ENCODE measurements at places on chromosomes 7 and 10.

DNA sequence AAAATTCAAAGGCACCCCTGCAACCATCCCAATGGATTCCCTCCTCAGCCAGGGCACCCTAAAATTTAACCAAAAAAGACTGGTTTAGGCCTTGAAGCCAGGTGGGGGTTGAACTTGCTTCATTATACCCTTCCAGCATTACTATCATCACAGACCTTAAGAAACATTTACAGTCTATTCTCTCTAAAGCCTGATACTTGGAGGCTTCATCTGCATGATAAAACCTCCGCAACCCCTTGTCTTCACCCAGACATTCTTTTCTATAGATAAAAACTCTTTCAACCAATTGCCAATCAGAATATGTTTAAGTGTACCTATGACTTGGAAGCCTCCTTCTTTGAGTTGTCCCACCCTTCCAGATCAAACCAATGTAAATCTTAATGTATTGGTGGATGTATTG is 17.9 kb downstream of the AVL9 start:
- DNase-seq, result no peak

- DNase-seq, result no peak
These were observed 82.7 kb downstream of the FAM204A start for GRCh38 chr10:118259288-118259906.

- no peak for DNase-seq
These were observed 17.4 kb upstream of the MRLN start for GRCh38 chr10:59770689-59771088.

DNA sequence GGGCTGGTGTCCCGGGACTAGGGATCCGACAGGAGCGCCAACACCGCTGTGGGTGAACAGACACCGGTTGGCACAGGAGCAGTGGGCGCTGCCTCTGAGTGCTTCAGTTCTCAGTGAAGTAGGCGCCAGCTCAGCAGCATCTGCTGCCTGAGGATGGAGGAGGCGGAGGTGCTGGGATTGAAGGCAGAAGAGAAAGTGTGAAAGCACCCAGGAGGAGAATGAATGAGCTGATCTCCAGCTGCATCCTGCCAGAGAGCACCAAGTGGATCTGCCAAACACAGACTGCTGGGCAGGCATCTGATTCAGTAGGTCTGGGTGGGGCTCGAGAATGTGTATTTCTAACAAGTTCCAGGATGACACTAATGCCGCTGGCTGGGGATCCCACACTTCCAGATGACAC is 74.5 kb downstream of the LANCL2 start:
- DNase-seq, result no peak

DNA sequence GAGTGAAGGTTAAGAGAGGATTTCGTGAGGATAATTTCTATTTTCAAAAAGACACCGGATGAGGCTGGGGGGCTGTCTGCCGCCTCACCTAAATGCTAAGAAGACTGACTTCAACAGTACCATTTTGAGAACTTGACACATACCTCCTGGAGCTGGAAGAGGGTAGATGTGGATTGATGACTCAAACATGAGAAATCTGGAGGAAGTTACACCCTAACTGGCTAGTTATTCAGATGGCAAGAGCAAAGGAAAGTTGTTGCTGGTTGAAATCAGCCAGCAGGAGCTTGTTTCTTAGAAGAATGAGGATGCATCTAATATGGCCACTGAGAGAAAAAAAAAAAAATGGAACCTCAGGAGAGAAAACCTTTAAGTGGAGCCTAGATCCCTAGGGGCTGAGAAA is 76.2 kb upstream of the KIAA1217 start:
- DNase-seq, result no peak

DNA sequence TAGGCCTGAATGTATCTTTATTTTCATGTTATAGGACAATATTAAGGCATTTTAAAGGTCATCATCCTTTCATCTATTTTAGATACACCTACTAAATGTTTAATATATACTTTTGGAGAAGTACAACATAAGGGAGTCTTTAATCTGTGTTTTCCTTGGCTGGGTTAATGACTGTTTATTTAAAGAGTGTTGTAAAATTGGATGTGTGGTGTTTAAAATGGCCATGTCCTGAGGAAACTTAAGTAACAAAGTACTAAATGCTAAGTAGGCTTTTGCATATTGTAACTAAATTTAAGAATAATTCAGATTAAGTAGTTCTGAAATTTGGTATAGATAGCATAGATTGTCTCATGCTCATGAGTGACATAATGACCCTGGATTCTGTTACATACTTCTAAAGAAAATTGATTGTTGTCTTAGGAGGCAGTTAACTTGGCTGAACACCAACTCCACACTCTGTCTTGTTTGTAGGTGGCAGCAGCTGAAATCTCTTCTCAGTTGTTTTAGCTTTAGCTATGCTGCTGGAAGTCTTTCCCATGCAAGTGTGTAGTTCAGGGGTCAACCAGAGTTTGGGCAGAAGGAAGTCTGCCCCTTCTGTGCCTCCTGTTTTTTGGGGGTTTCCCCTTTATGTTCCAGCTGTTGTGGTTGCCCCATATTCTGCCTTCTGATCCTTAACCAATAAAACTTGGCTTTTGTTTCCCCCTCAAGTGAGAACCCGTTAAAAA is 29.2 kb downstream of the DLD start:
- DNase-seq, result no peak

DNA sequence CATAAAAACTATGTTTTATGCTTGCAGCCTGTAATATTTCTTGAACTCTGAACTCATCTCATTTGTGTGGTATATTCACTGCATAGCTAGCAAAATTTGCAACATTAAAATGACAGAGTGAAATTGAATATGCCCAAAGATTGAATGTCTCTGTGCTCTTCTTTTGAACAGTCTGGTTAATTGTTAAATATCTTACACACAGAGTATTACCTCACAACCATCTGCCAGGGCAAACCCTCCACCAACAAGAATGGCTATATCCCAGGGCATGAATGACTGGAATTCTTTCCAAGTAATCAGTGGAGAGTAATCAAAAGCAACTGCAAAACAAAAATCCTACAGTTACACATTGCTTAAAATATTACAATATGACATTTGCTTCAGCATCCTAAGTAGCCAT is 76.9 kb downstream of the SLC13A1 start:
- no peak for DNase-seq

Data from amygdala (tissue), 56 donors.